ENCODE measurements at places on chromosomes 13 and 19. TPM values are rescaled to one million over a fixed set of nuclear protein-coding genes. Genes with fewer than 3 reads are reported as not detected.

- DNase-seq = no peak
Measured at GRCh38 chr13:80012251-80012650, 328.7 kb downstream of the SPRY2 start.

GRCh38 chr19:43984687-43985000, 656 bp downstream of the ZNF155 start:
- no peak for DNase-seq

Gene IRGC
- not detected for total RNA-seq

DNA sequence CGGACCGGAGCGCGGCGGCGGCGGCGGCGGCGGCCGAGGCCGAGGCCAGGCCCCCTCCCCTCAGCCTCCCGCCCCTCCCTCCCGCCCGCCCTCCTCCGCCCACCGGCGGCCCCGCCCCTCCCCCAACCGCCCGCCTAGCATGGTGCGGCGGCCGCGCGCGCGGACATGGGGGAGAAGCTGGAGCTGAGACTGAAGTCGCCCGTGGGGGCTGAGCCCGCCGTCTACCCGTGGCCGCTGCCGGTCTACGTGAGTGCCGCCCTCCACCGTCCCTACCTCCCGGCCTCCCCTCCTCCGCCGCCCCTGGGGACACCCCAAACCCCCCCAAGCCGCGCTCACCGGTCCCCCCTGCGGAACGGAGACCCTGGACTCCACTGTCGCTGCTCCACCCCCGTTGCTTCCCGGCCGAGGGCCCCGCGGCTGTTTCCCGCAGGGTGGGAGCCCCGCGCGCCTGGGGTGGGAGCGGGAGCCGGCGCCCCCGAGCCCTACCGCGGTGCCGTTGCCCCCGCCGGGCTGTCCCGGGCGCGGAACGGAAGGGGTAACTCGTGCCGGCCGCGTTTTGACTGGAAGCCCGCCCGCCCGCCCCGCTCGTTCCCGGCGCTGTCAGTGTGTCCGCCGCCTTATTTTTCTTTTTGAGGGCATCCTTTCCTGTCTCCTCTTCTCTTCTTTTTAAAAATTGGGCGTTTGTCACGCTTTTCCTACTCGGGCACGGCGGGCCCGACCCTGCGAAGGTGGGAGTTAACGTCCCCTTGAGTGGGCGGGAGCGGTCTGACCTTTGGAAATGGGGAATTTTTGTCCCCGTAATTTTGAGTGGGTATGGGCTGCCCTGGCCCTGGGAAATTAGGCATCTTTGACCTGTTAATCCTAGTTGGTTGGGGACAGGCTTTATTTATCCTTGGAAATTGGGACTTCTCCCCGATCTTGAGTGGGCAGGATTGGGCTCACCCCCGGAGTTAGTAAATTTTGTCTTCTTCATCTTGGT, 576 bp downstream of the DOT1L start:
- DNase-seq = no peak

DNA sequence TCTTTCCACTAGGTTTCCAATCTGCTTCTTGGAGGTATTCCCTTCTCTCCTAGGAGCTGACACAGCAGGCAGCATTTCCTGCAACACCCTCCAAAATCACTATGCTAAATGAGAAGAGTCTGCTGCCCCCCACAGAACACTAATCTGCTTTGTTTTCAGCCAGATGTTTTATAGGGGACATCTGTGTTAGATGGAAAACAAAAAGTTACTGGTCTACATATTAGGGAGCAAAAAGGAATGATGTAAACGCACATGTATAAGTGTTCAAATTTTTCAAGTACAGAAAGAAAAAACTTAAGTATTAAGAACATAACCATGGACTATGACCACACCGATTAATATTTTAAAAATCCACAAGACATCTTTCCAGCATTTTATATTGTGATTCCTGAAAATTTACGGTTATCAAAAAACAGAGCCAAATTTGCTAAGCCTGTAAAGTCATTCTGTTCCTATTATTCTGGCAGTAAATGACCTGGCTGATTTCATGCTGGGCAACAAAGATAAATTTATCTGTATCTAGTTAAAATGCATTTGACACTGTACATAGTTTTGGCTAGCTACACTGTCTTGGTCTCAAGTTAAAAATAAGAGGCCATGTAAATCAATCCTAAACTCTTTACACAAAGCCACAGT, 63.3 kb downstream of the DCLK1 start:
- no peak for DNase-seq

- DNase-seq = no peak
Measured at GRCh38 chr19:27660428-27660827, 1552.5 kb downstream of the UQCRFS1 start.

GRCh38 chr13:80563439-80563838, 222.5 kb upstream of the SPRY2 start:
- DNase-seq = no peak

Gene OSCAR
- total RNA-seq = 0.26 TPM

Gene USE1
- 29.8 TPM for total RNA-seq
